ENCODE measurements at places on chromosomes 11 and 22.

GRCh38 chr11:34502949-34503348 is 10.6 kb downstream of the ELF5 start:
- no peak for DNase-seq

- DNase-seq: no peak
Observed at GRCh38 chr11:119114351-119114750, 7.0 kb upstream of the HINFP start.

GRCh38 chr11:65777241-65777640 is 3.5 kb downstream of the AP5B1 start:
- no peak for DNase-seq

- DNase-seq: peak; percentile 70
Observed at GRCh38 chr11:95764267-95764898, 25.2 kb downstream of the FAM76B start.

GRCh38 chr22:44379817-44380755 is 67.3 kb upstream of the SHISAL1 start:
- DNase-seq: no peak

- no peak for DNase-seq
Observed at GRCh38 chr11:69333879-69334278, 39.9 kb downstream of the MYEOV start.
